NCI-H1417 treated with DMSO at 0.1 percent for 48 hours (cell line): ENCODE measurements at places on chromosomes 5 and 9.
A peak's percentile ranks its signal among the peaks of the same experiment; 100 is the strongest.

DNA sequence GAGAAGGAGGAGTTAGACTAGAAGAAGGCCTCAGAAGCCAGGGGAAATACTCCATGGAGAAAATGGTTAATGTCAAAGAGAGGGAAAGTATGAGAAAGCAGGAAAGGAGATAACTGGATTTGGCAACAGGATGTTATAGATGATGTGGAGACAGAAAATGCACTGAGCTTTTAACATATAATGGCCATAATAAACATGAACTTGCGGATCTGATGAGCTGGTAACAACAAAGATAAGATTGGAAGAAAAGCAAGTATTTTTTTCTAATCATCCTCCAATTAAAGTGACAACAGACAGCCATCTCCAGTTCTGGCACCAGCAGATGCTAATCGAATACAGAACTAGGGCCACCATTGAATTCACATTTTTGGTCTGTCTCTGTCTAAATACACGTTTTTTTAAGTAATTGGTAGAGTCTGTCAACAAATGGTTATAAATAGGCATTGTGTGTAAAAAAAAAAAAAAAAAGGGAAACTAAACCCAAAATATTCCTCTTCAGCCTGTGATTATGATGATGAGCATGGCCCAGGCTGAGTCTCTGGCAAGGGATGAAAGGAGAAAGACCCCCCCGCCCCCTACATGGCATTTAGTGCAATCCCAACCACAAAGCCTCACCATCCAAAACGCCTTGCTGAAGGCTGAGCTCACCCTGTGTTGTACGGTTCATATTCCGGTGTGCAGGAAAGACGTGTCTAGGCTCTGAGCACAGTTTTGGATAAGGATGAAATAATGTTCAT, 149.5 kb upstream of the LHFPL2 start:
- DNase-seq, result no peak

DNA sequence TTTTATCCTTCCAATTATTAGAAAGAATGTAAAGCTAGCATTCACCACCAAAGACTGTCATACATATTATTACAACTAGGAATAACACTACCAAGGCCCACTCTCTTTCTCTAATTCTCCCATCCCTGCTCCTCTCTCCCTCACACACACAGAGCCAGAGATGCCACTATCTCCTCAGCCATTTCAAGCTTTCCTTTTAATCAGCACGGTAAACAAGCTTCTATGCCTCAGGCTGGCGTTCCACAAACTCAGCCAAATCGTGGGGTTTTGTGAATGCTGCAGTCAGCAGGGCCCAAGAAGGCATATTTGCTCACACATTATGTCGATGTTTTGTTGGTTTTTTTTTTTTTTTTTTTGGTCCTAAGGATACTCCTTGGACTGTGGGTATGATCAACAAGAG, 979.9 kb upstream of the DMAC1 start:
- no peak for DNase-seq

DNA sequence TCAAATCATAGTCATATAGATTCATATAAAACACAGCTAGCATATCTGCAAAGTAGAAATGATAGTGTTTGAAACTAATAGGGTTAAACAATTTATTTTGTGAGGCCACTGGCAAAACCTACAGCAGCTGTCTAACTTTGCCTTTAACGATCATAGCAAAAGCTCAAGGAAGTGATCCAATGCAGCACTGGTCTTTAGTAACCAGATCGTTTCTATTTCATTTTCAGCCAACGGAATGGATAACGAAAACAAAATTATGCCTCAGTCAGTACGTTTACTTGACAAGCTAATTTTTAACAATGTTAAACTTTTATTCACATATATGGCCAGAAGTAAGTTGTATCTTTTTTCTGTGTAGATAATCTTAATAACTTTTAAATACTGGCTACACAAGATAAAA, 17.7 kb downstream of the MLLT3 start:
- DNase-seq, result no peak

DNA sequence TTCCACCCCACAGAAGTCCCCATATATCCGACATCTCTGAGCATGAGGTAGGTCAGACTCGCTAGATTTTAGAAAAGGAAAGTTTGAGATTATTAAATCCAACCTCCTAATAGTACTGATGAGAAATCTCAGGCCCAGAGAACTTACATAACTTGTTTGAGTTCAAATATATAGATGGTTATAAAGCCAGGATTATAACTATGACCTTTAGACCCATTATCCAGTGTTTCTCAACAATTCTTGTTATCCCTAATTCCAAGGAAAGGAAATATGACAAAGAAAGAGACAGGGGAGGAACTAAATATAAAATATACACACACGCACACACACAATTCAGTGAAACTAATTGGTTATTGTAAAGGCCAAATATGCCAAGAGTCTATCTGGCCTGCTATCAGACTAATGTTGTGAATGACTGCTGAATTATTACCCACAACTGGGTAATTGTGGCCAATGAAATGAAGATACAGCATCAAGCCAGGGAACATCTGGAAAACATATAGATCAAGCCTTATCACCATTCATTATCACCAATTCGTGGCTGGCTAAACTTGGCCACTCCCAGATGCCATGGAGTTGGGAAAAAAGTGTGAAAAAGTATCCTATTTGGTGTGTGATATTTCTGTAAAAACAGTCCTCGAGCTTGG, 248.4 kb downstream of the PRELID2 start:
- DNase-seq, result no peak

GRCh38 chr5:96922499-96923244, 13.2 kb upstream of the LNPEP start:
- DNase-seq, result no peak

GRCh38 chr9:71431931-71432330, 310.5 kb upstream of the TRPM3 start:
- DNase-seq, result no peak

- DNase-seq, result no peak
Measured at GRCh38 chr5:103511554-103511885, 51.1 kb downstream of the NUDT12 start.

GRCh38 chr9:111436571-111436970, 47.6 kb downstream of the ECPAS start:
- no peak for DNase-seq

DNA sequence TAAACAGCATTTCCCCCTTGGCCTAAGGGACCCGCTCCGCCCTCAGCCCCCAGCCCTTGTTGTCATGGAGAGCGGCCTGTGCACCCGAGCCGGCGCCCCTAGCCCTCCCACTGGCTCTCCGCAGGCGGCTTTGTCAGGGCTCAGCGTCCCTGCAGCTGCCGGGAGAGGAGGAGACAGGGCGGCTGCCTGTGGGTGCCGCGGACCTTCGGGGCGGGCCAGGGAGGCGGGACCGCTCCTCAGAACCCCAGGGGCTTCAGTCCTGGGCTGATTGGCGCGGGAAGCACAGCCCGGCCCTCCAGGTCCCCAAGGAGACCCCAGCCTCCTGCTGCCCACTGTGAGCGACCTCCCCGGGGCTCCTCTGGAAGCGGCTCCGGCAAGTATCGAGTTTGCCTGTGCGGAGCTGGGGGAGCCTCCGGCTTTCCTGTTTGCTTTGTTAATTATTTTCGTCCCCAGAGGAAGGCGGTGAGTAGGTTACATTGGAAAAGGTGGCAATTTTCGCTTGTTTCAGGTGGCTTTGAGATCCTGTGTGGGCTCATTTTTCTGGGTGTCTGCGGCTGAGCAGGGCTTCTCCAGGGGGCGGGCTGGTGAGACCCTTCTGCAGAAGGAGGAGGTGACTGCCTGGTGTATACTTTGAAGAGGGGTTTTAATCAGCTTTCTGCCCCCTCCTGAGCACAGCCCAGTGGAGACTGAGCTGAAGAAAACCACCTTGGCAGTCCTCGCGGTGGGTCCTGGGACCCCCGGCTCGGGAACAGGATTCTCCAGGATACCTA, at the start of gene FGD3:
Gene FGD3, plus strand, starts transcription at position 256 of the 770 bp plus-strand sequence. CDS start 28,734 bp downstream, outside the sequence.
- peak; percentile 67 for DNase-seq

- no peak for DNase-seq
Measured at GRCh38 chr5:143594902-143595818, 191.7 kb upstream of the NR3C1 start.

DNA sequence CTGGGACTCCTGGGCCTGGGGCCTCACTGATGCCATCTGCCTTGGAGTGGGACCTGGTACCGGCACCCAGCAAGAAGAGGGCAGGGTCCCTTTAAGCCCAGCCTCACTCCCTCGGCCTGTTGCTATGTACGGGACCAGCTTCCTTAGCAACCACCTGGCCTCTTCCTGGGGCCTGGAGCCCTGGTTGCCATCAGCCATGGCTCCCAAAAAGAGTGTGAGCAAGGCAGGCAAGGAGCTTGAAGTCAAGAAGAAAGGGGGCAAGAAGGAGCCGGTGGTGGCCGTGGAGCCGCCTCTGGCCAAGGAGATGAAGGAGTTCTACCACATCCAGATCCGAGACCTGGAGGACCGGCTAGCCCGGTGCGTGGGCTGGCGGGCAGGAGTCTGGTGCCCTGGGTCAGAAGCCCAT, at the start of gene CFAP157:
Gene CFAP157, plus strand, starts transcription at position 153 of the 406 bp plus-strand sequence. Its CDS starts 44 bp downstream, at position 197.
- no peak for DNase-seq

DNA sequence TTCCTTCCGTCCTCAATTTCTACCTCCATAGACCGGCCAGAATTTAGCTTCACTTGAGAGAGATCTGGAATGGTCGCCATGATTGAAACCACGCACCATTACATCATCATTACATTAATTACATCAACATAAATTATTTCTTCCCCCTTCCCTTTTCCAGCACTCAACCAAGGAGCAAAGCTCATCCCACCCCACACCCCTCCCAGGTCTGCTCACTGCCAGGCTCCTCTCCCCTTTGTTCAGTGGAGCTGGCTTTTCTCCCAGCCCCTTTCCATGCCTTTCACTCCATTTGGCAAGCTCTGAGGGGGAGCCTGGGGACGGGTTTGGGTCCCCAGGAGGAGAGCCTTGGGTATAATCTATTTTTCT, 8.4 kb downstream of the RACK1 start:
- no peak for DNase-seq

GRCh38 chr5:129001841-129002526, 36.7 kb downstream of the SLC27A6 start:
- no peak for DNase-seq

- no peak for DNase-seq
Measured at GRCh38 chr5:114358329-114358728, 3.5 kb upstream of the KCNN2 start.

DNA sequence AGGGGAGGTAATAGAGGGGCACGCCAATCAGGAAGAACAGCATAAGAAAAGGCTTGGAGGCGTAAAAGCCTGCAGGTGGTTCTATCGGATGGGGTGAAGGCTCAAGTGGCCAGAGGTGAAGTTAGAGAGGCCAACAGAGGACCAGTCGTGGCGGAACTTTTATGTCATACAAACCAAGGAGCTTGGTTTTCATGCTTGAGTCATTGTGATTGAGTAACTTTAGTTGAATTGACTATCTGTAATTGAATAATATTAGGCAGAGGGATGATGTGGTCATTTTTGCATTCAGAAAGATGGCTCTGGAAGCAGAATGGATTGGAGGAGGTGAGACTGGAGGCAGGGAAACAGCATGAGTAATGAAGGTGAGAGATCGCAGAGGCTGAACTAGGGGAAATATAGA, 7.2 kb upstream of the SPINK4 start:
- no peak for DNase-seq

DNA sequence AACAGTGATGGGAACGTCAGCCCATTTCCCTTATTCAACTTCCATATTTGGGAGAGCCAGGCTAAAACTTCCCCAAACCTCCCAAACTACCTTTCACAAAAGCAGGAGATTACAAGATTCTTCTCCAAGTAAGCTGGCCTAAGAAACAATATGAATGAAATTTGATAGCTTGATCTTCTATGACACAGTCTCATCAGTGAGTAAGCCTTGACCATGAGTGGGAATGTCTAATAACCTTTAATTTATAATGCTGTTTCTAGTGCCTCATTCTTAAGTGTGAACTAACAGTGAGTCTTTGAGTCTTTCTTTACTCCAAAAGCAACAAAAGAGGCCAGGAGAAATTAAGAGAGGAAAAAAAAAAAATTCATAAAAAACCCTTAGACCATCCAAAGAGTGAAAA, 1379.9 kb downstream of the EFNA5 start:
- no peak for DNase-seq

- no peak for DNase-seq
Measured at GRCh38 chr5:2877522-2877921, 126.0 kb upstream of the IRX2 start.

DNA sequence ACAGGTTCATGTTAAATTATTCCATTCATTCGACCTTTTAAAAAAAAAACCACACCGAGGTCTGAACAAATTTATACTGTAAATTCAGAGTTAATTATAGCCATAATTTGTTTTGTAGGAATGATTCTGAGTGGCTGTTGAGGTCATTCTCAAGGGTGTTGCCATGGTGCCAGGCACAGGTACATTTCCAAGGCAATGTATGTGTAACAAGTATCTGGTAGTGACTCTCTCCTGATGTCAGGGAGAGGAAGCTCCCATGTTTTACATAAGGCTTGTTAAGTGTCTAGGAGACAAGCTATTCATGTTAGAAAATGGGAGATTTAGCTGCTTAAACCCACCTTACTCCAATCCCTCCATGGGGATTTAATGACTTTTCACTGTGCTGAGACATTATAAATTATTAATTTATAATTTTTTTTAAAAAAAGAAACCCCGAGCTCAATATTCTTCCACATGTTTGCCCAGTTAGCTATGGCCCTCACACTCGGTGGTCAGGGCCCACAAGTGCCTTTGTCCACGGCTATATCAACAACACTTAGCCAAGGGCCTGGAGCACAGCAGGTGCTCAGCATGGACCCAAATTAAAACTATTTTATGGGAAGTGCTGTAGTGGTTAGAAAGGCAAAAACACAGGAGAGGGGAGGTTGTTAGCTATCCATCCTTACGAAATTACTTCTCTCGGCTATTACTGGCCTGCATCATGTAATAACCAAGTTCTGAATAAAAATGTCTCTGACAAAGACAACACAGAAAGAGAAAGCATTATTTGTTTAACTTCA, 154.6 kb upstream of the GNA14 start:
- DNase-seq, result peak; percentile 95

GRCh38 chr5:80204808-80205614, 50.8 kb downstream of the SERINC5 start:
- DNase-seq, result no peak

- no peak for DNase-seq
Measured at GRCh38 chr5:19835442-19835841, 152.6 kb downstream of the CDH18 start.

DNA sequence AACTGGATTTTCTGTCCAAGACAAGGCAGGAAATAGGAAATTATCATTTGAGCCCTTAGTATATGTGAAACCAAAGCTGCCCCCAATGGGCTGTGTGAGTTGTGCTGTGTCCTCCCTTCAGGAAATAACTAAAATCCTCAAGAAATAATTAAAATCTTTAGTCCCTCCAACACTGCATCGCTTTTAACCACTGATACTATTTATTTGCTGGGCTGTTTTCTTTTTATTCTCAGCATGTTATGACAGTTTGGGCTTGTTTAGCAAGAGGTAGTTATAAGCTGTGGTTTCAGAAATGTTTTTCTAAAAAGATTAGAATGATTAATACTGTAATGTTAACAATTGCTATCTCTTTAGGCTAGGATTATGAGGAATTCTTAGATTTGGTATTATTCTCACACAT, 187.0 kb upstream of the KCNN2 start:
- DNase-seq, result no peak
